ENCODE measurements at places on chromosomes 2 and 18.
A peak's percentile ranks its signal among the peaks of the same experiment; 100 is the strongest.

- no peak for DNase-seq
These were observed 4.5 kb downstream of the SMARCAL1 start for GRCh38 chr2:216416571-216417307.

GRCh38 chr2:63679252-63679855 is 90.6 kb downstream of the MDH1 start:
- DNase-seq: no peak

- no peak for DNase-seq
These were observed 116.4 kb downstream of the ZNF516 start for GRCh38 chr18:76378526-76379215.

DNA sequence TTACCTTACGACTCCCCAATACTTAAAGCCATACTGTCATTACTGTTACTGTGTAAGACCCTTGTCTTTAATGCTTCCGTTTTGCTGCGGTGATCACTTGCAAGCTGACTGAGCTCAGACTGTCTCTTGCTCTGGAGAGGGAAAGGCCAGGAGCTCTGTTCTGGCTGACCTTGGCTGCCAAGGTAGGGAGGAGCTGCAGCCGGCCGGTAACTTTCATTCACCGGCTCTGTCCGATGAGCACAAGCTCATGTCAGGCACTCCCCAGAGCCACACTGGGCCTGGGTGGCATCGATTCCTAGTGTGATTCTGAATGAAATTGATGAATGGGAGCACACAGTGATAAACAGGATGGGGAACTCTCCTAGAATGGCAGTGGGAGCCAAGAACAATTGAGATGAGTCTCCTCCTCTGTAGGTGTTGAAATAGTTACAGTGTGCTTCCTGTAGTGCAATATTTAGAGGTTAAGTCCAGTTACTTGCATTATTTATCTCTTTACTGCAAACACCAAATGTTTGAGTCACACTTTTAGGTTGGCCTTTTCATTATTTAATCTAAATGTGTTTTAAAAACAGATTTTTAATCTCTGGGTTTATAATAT is 100.9 kb downstream of the ATP9B start:
- DNase-seq: no peak

DNA sequence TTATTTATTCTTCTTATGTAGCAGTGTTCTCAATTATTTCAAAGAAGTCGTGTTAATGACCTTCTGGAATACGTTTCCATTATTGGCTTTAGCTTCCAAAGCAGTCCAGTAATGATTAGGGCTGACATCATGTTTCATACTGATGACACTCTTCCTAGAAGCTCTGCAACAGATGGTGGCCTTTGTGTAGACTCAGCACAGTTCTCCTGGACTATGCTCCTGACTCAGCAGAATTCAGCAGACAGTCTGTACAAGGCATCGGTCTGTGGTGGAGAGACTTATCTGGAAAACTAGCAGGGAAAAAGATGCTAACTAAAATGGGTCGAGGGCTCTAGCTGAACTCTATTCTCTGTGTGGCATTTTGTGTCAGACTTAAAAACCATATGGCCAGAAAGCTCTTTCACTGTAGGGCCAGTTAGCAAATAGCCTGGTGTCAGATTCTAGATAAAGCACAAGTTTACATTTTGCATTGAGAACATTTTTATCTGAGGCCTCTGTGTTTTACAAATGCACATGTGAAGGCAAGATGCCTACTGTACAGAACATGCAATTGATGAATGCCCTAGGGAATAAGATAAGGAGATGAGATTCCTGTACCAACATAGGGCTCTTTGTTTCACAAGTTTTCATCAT is 35.1 kb downstream of the GULP1 start:
- no peak for DNase-seq

- DNase-seq: no peak
These were observed 144.9 kb upstream of the MYCN start for GRCh38 chr2:15795426-15795825.

GRCh38 chr2:122011493-122012270 is 256.2 kb downstream of the TSN start:
- DNase-seq: no peak

GRCh38 chr18:49014605-49015267 is 64.0 kb upstream of the SMAD7 start:
- DNase-seq: peak; percentile 4

- DNase-seq: no peak
These were observed 24.1 kb downstream of the DYNC1I2 start for GRCh38 chr2:171711351-171711750.

DNA sequence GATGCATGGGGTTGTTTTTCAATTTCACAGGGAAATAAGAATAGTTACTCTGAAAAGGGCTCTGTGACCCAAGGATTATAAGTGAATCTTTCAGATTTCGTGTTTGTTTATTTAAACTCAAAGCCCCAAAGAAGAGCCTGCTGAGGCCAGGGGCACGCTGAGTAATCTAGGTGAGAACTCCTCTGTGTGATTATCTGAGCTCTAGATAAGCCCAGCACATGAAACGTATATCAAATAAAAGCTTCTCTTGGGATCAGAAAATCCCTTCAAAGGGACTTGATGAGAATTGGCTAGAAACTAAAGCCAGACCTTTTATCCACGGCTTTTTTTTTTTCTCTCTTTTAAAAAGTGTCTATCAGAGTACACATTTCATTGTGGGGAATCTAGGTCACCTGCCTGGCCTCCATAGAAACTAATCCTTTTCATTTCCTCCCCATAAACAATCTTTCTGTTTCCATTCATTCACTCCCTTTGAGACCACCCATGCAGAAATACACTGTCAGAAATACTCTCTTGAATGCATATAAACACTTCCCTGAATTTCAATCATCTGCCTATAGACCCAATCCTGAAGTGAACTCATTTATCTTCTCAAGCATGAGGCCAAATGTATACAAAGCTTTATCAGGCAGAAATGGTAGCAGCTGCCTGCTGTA is 137.4 kb downstream of the RIT2 start:
- DNase-seq: peak; percentile 53

DNA sequence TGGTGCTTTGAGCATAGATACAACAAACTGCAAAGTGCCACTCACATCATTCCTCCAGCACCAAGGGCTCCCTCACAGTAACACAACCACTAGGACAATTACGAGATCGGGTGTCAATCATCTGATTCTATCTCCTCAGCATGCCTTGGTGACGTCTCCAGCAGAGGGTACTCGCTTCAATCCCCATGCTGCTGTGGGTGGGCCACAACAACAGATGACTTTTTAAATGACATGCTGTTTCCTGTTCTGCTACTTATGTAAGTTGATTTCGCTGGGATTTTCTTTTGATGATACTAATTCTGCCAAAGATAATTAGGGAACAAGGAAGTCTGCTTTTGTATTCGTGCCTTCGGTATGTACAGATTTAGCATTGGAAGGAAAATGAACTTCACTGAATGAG is 1113.0 kb downstream of the BCL11A start:
- DNase-seq: no peak

- no peak for DNase-seq
These were observed 291.0 kb upstream of the DOK6 start for GRCh38 chr18:69109686-69110085.

DNA sequence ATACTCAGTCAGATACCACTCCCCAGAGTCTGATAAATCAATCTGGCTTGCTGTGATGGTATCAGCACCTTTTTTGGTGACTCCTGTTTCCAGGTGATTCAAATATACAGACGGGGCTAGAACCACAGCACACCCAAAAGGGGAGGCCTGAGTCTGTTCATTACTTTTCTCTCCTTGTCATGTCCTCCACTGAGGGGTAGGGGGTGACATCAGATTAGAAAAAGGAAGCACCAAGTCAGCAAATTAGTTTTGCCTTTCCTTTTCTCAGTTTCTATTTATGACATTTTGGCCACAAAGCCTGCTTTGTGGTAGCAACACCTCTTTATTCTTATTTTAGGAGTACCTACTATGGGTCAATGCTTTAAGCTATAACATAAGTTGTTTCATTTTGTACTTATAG is 127.4 kb downstream of the CCDC102B start:
- DNase-seq: no peak

GRCh38 chr2:35082072-35082471 is 1273.5 kb upstream of the CRIM1 start:
- no peak for DNase-seq

- no peak for DNase-seq
These were observed 178.2 kb upstream of the RASGRP3 start for GRCh38 chr2:33298233-33298632.

DNA sequence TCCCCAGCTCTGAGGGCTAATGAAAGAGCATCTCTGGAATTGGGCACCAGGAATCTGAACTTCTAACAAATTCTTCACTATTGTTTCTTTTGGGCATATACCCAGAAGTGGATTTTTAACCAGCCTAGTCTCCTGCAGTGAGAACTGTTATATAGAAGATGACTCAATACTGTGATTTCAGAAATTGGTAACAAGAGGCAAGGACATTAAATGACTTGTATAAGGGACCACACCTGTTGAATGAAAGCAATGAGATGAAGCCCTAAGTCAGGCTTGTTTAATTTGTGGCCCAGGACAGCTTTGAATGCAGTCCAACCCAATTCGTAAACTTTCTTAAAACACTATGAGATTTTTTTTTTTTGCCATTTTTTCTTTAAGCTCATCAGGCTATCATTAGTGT is 57.9 kb downstream of the EPC2 start:
- no peak for DNase-seq

DNA sequence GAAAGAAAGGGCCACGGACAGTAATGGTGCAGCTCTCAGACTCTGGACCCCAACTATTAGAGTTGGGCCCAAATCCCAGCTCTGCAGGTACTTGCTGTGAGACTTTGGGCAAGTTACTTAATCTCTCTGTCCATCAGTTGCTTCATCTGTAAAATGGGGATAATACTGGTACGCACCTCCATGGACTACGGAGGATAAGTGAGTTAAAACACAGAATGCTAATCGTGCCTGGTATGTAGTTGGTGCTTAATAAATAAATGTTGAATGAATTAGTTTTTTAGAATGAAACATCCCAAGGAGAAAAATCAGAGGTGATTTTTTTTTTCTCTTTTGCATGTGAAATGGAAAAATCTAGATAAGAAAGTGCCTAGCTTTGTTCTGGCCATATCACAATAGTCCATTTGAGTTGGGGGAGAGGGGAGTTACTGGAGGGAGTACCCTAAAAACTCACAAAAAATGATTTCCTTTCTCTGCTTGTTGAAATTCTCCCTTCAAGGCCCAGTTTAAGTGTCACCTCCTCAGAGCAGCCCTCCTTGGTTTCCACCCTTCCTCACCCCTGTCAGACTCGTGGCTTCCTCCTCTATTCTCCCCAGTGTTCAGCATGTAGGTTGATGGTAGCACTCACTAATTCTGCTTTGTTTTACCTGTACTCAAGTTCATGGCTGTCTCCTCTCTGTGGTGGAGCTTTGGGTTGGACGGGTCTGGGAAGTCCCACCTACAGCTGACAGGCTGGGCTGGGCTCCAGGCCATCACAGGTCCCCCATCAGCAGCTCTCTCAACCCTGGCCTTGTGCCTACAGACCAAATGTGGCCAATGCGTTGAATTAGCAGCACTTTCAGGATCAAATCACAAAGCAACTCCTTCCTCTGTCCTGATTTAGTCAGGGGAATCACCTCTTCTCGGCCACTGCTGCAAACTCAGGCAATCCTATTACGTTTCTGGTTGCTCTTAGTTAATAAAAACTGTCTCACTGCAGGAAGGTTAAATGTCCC is 92.8 kb upstream of the TAF1B start:
- DNase-seq: no peak

DNA sequence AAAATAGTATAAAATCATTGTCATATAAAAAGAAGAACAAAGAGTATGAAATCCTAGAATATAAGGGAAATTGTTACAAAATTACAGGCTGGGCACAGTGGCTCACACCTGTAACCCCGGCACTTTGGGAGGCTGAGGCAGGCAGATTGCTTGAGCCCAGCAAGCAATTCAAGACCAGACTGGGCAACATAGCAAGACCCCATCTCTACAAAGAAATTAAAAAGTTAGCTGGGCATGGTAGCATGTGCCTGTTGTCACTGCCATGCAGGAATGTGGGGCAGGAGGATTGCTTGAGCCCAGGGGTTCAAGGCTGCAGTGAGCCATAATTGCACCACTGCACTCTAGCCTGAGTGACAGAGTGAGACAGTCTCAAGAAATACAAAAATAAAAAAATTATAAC is 44.8 kb downstream of the NAPG start:
- DNase-seq: no peak

DNA sequence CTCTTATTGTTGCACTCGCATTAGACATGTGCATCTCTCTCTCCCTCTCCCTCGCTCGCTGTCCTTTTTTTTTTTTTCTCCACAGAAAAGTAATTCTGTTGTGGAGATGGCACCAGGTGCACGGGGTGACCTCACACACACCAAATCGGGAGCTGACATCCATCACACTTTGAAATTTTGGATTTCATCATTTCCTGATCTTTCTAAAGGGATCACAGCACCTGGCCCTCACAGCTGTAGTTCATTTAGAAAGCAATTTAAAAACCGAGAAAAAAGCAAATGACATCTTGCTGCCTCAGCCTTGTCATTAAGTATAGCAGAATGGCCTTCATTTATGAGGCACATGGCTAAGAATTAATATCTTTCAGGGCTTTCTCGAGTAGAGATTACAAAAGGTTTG is 717.2 kb downstream of the RNF144A start:
- DNase-seq: no peak

- DNase-seq: no peak
These were observed 61.0 kb downstream of the TBC1D8 start for GRCh38 chr2:101089942-101090799.

GRCh38 chr2:207188626-207189419 is 23.1 kb upstream of the KLF7 start:
- no peak for DNase-seq

DNA sequence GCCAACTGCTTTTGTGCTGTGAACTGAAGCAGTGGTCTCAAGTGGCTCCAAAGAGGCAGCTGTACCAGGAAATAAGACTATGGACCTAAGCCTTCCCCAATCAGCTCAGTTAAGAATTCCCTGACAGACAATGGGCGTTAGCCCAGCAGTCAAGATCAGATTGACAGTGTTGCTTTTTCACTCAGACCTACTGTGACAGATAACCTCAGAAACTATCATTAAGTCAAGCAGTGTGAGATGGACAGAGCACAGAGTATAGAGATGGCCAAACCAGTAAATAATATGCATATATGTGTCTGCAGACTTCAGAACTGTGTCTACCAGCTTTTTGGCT is 215.3 kb downstream of the ZFP36L2 start:
- DNase-seq: no peak

- no peak for DNase-seq
These were observed 269.3 kb upstream of the SIX2 start for GRCh38 chr2:45278365-45279078.

GRCh38 chr18:8901019-8901418 is 195.7 kb downstream of the MTCL1 start:
- no peak for DNase-seq

DNA sequence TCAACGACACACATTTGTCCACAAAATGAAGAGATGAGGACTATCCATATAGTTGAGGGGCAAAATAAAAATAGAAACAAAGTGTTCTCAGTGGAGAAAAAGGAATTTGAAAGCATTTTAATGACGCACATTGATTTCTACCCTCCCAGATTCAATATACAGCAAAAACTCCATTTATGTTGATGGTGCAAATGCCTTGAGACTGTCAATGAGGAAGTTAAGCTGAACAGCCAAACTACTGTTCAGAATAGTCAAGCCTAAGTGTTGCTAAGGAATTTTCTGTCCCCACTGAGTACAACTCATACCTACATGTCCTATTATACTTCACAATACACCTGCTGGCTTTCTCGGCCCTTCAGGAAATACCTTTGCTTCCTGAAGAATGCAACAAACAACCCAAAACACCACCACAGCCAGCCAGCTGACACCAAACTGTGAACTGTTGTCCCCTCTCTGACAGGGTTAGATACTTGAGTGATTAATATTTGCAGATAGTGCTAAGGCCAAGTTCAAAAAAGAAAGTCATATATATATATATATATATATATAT is 27.8 kb upstream of the DARS1 start:
- DNase-seq: no peak

All from HAP-1 (cell line).